ENCODE measurements at places on chromosomes 7 and 10.

- no peak for DNase-seq
Measured at GRCh38 chr7:154781369-154782303, 221.3 kb downstream of the PAXIP1 start.

- no peak for DNase-seq
Measured at GRCh38 chr7:23349484-23350157, 50.5 kb downstream of the MALSU1 start.

- DNase-seq = no peak
Measured at GRCh38 chr7:120033114-120033513, 239.9 kb upstream of the KCND2 start.

DNA sequence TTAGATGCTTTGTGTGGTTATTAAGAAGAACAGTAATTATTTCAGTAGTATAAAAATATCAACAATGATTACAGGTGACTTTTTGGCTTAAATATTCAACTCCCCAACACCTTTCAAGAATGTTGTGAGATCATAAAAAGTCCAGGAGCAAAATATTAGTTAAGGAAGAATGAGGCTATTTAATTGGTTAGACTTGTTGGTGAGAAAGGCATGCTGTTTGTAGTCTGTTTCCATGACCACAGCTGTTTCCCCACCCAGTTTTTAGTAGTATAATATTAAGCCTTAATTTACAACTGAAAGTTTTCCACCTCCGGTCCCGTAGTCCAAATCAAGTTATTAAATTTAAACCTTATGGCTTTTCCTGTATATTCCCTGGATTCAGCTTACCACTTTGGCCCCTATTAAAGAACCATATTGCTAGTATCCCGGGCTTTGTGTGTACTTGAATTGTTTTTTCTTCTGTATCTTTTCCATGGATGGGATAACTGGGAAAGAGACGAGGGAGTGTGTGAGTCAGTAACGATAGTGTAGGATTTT is 133.3 kb downstream of the CELF2 start:
- no peak for DNase-seq

DNA sequence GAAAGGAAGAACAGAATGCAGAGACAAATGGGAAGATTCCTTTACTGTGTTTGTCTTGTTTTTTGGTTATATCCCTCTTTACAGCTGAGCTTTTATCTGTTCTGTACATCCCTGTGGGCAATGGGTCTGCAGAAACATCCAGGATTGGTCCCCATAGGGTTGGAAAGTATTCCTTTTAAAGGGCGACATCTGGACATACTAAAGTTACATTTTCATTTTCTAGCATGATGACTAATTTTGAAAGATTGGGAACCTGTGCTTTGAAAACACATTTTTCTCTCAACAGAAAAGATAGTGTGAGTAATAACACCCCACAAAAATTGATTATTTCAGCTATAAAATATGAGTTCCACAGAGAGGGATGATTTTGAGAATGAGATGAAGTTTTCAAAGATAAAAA is 435.8 kb downstream of the GPAM start:
- DNase-seq = no peak

DNA sequence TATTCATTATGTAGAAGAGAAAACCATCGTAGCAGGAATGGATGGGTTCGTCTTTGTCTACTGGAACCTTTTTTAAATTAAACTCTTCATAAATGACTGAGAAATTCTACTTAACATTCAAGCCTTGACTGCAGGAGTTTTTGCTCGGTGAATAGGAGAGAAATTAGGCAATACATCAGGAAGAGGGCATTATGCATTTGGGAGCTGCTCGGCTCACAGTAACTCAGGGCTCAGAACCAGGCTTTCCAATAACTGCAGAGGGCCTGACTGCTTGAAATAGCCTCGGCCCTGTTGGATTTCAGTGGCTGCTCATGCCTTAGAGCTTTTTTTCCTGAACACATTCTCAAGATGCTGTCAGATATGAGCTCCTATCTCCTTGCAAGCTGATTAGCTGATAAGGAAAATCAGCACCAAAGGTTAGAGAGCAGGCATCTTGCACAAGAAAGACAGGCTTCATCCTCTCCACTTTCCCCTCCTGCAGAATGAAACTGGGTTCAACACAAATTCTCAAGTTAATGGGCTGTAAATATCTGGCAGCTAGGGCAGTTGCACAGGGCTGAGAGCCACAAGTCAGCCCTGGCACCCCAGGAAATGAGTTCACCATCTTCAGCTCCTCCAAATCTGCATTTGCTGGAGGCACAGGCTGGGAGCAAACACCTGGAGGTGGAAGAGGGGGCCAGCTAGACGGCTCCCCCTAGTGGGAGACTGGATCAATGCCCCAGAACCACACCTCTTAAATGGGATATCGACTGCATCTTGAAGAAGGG is 24.3 kb downstream of the TECTB start:
- no peak for DNase-seq

DNA sequence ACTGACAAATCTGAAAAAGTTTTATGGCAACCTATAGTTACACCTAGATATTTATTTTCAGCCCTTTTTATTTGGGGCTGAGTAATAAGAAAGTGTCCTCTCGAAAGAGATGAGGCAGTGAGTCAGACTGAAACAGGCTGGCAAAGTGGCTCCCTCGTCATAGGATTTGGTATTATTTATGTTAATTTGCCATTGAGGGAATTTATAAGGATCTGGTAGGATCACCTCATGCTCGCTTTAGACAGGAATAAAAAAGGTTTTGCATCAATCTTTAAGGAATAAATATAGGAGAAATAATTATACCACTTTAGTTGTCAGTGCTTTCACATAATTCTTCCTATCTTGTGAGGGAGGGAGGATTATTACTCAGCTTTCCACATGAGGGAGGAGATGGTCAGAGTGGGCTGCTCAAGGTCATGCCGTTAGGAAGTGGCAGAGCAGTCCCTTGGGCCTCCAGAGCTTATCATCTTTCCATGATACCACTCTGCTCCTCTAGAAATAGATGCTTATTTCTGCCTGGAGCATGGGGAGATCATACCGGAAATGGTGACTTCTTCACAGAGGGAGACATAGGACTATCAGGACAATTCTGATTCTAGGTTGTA is 356.8 kb downstream of the GPR158 start:
- DNase-seq = no peak

DNA sequence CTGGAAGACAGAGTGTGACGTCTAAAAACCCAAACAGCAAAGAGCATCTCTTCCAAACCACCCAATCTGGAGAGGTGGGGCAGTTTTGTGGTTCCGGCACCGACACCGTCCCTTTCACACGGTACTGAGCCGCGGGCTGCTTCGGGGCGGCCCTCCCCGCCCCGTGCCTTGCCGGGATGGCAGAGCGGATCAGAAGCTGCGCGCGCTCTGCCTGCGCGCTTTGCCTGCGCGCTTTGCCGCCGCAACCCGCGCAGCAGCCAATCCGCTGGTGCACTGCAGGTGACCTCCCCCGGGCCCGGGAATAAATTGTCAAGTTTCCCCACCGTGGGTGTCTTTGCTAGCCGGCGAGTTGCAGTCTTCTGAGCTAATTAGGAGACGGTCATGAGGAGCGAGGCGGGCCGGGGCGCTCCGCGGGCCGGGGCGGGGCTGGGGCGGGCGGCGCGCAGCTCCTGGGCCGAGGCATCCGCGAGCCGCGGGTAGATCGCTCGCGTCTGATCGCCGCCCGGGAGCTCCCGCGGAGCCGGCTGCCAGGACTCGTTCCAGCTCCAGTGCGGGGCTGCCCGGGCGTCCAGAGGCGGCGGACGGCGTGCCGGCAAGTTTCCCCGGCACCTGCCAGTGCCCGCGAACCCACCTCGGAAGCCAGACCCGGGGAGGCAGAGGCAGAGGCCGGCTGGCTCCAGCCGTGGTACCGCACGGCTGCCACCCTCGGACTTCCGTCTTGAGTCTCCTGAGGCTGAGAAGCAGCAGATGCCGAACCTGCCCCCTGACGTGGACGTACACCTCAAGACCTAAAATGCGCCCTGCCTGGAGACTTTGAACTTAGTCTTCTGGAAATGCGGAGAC is 536.0 kb upstream of the GALNT17 start:
- no peak for DNase-seq

- DNase-seq = no peak
Measured at GRCh38 chr7:99038086-99038855, 105.6 kb downstream of the SMURF1 start.

- DNase-seq = no peak
Measured at GRCh38 chr10:127275793-127276450, 79.5 kb upstream of the INSYN2A start.

- DNase-seq = no peak
Measured at GRCh38 chr7:81235997-81236396, 317.1 kb upstream of the SEMA3C start.

GRCh38 chr10:129924375-129925085 is 39.5 kb downstream of the EBF3 start:
- DNase-seq = no peak

DNA sequence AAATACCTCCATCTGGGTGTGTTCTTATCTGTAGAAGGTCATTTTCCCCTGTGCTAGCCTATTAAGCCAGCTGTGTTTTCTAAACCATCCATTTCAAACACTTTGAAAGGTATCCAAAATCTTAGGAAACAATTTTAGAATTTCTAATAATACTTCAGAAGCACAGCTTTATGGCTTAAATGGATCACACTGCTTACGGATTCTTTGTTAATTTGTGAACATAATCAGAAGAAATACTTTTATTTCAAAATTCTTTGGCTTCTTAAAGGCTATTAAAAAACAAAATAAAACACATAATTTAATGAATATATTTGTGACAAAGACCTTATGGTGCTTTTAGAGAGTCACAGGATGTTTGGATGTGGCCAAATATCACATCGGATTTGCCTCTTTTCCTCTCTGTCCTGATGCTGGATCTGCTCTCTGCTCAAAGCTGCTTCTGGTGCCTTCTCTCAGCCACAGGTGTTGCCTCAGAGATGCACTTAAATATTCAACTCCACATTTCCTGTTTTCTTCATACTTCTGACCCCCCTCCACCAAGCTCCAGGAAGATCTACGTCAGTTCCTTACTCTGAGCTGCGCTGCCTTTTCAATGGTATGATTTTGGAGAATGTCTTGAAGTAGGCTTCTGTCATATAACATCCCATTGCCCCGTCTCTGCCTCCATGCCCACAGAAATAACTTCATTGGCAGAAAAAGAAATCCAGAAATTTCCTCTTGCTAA is 230.6 kb downstream of the MLLT10 start:
- DNase-seq = no peak

GRCh38 chr10:62636825-62637248 is 167.7 kb upstream of the ADO start:
- DNase-seq = no peak

DNA sequence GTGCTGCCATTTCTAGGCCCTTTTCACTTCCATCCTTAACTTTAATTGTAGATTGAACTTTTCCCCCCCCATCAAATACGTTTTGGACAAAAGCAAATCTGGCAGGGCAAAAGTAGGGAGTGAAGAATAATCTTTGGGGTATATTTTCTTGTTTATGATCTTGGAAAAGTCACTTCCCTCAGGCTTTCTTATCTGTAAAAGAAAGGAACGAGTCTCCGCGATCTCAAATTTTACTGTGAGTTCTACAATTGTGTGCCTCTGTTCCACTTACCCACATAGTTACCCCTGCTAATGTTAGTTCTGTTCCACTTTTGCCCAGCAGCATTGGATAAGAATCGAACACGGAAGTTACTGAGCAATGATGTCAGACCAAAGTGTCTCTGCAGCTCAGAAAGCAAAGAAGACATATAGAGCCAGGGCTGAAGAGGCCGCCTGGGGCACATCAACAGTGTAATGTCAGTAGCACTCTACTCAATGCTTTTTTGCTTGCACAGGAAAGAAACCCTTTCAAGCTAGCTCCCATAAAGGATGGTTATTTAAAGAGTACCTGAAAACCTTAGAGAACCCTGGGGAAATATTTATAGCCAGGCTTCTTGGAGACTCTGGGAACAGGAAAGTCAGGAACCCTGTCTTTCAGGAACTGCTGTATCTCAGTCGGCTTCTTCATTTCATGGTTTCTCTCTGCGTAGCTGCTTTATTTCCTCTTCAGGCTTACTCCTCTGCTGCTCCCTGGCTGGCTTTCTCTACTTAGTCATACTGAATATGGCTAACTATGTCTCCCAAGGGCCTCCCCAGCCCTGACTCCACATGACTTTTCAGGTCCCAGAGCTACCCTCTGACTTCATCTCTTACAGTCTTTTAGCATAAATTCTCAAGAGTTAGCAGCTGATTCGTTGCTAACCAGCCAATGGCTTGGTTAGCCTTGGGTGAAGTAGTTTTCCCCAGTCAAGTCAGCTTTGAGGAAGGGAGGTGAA is 123.7 kb upstream of the FAM3C start:
- no peak for DNase-seq

DNA sequence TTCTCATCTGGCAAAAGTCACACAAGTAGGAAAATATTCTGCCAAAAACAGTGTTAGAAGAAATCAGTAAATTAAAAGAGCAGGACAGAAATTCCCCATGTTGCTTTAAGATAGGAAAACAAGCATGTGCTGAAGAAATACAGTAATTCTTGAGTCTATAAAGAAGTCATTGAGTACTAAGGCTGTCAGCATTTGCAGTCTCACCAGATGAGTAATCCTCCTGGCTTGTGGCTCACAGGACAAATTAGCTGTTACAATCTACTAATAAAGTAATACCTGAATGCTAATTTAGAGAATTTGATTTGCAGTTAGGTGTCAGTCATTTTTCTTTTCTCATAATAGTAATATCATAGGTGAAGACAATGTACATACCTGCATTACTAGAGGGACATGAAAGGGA is 1158.9 kb upstream of the CELF2 start:
- DNase-seq = no peak
